ENCODE measurements at places on chromosomes 2 and 18. TPM values are rescaled to one million over a fixed set of nuclear protein-coding genes. Genes with fewer than 3 reads are reported as not detected.

L3MBTL4 gene
- 11.5 TPM for total RNA-seq

TRIM54 gene
- total RNA-seq = 0.17 TPM

HDHD2 gene
- 46.8 TPM for total RNA-seq

DNA sequence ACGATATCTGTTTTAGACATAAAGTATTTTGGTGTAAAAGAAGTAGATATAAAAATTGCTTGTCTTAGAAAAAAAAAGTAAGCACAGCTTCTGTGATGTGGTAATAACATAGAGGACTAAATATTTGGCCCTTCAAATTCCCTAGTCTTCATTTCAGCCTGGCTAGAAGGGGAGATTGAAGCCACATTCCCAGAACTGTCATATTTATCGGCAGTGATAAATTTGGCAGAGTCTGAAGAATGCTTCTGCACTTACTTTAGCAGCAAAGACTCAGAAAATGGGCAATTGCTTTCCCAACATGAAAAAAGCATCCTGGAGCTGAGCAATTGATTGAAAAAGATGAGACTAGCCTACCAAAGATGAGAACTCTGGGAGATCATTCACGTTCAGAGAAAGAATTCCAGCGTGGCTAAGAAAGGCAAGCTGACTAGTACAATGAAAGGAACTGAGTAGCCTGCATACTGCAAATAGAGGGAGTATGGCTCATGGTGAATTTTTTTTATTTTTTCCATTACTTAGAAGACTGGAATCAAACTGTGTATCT is 278.7 kb upstream of the KLHL29 start:
- DNase-seq = no peak

- no peak for DNase-seq
Measured at GRCh38 chr2:128302011-128302743, 16.5 kb downstream of the HS6ST1 start.

DNA sequence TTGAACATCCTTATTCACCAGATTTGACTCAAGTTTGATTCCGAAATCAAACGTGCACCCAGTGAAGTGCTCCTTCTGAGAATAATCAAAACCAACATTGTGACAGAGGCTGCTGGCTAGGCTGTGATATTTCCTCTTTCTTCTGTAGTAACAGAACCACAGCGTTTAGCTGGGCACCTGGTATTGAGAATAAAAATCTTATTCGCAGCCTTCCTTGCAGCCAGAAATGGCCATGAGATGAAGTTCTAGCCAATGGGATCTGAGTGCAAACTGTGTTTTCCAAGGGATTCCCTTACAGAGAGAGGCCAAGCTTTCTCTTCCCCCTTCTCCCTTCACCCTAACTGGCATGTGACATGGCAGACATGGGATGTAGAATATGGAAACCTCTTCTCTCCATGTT is 51.7 kb downstream of the TMEM163 start:
- DNase-seq = no peak

DNA sequence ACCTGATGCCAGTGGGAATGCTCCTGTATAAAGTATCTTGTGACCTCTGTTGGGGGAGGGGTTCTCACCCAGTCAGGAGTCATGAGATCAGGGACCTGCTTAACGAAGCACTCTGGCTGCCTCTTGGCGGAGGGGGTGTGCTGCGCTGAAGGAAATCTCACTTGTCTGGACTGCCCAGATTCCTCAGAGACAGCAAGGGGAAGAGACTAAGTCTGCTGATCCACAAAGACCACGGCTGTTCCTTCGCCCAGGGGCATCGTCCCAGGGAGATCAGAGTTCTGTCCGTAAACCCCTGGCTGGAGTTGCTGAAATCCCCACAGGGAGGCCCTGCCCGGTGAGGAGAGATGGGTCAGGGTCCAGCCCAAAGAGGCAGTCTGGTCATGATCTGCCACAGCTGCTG is 168.4 kb downstream of the CCBE1 start:
- no peak for DNase-seq

GRCh38 chr2:65345631-65346030 is 86.8 kb downstream of the SPRED2 start:
- no peak for DNase-seq

Data from spinal cord (tissue), 10 donors.